ENCODE measurements at places on chromosomes 16 and 17.

GRCh38 chr16:80034469-80034826, 433.9 kb upstream of the MAF start:
- H3K27me3 ChIP-seq = no peaks in the 10 kb centered on the region
- H3K4me3 ChIP-seq = no peak overlapping the region
- no peaks in the 10 kb centered on the region for H3K36me3 ChIP-seq
- no peak for DNase-seq
- no peaks in the 10 kb centered on the region for H3K4me1 ChIP-seq

DNA sequence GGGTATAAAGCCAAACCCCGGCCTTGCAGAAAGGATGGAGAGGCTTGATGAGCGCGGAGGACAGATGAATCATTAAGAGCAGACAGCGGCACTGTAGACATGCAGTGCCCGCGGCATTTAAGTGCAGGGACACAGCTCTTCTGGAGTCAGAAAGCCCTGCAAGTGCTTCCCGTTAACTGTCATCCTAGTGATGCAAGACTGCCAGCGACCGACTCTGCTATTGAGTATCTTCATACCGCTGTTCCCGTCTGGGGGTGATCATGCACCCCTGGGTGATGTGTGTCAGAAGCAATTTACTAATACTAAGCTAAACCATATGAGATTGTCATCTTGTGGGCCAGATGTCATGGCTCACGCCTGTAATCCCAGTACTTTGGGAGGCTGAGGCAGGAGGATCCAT, 101.0 kb downstream of the ABCC6 start:
- H3K4me3 ChIP-seq = no peak overlapping the region
- peaks cover 53% of the 10 kb centered on the region for H3K36me3 ChIP-seq
- H3K27ac ChIP-seq = no peak overlapping the region

DNA sequence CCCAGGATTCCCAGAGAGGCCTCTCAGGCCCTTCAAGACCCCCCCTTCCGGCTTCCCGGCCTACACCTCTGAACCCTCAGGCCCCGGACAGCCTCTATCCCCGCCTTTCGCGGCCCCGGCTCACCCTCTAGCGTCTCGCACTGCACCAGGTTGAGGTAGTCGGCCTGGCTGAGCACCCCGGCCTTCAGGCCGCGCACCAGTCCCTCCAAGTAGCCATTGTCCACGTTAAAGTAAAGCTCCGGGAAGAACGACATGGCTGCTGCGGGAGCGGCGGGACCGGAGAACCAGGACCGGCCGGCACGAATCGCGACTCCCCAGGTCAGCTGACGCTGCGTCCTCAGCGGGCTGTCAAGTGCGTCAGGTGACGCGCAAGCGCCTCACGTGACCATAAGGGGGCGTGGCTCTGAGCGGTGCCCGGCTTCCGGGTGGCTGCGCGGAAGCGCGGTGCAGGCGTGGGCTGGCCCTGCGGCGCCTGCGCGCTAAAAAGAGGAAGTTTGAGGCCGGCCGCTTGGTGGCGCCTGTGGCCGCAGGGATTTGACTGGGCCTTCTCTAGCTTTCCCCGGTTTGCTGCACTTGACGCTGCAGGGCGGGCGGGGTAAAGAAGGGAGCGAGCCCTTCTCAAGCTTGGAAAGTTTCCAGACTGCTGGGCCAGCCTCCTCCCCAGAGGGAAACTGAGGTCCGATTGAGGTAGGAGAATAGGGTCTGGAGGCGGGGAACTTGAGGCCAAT, at the start of gene ATP6V0D1:
Gene ATP6V0D1 (minus strand): TSS at position 325 of the 728 bp plus-strand sequence. CDS start 71 bp downstream, at position 254.
- H3K36me3 ChIP-seq = peaks cover 16% of the 10 kb centered on the region
- no peak within 1 kb of the TSS for H3K27ac ChIP-seq
- peak; percentile 98 for DNase-seq
- H3K27me3 ChIP-seq = no peaks in the 10 kb centered on the region
- H3K4me1 ChIP-seq = peaks cover 14% of the 10 kb centered on the region

- peaks cover 11% of the 10 kb centered on the region for H3K4me1 ChIP-seq
- H3K4me3 ChIP-seq = no peak overlapping the region
- H3K27ac ChIP-seq = no peak overlapping the region
- DNase-seq = no peak
- no peaks in the 10 kb centered on the region for H3K36me3 ChIP-seq
- no peaks in the 10 kb centered on the region for H3K27me3 ChIP-seq
Observed at GRCh38 chr16:69821844-69822173, 59.7 kb downstream of the WWP2 start.

- no peak overlapping the region for H3K4me3 ChIP-seq
- H3K27ac ChIP-seq = no peak overlapping the region
- H3K27me3 ChIP-seq = no peaks in the 10 kb centered on the region
- H3K4me1 ChIP-seq = no peaks in the 10 kb centered on the region
Observed at GRCh38 chr17:66138120-66138519, 53.8 kb downstream of the CEP112 start.

- H3K4me1 ChIP-seq = peaks cover 17% of the 10 kb centered on the region
Observed at GRCh38 chr16:79687249-79688130, 87.0 kb upstream of the MAF start.

DNA sequence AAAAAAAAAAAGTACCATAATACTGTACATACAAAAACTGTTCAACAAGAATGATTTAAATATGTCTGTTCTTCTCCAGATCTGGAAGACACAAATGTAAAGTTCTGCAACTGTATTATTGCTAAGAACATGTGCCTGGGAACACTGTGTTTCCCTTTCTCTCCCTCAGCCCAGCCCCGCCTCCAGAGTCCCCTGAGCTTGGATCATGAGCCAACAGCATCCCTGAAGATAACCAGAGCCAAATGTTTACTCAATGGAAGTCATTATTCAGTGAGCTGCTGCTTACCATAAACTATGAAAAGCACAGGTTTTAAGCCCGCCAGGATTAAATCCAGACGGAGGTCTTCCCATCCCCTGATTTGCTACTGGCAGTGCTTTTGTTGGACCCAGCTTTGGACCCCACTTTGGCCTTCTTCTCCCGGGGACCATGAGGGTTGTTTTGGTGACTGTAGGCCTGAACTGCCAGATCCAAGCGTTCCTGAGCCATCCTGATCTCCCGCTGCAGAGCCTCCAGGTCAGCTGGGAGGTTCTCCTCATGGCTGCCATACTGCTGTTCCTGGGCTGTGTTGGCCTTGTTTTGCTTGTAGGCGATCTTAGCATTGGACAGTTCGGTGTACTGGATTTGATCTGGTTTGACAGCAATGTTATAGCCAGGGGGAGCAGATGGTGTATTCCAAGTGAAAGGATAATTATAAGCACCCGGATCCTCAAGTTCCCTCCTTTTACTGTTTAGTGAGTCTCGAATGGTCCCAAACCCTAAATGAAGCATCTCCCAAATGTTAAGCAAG, 25.6 kb downstream of the GJC1 start:
- peaks cover 29% of the 10 kb centered on the region for H3K36me3 ChIP-seq
- H3K27ac ChIP-seq = no peak overlapping the region
- no peak for DNase-seq
- H3K4me3 ChIP-seq = no peak overlapping the region
- H3K27me3 ChIP-seq = no peaks in the 10 kb centered on the region
- H3K4me1 ChIP-seq = no peaks in the 10 kb centered on the region

- peak; percentile 93 for DNase-seq
- H3K27me3 ChIP-seq = no peaks in the 10 kb centered on the region
- H3K36me3 ChIP-seq = peaks cover 37% of the 10 kb centered on the region
- peak within 1 kb of the TSS; percentile 100 for H3K27ac ChIP-seq
Observed at GRCh38 chr16:30395155-30395991, at the start of gene ZNF48. TSS of gene ZNF48 (plus strand) at chr16:30395420. CDS start at chr16:30395795, 375 bp downstream.

GRCh38 chr17:76676629-76677028, 33.1 kb upstream of the ST6GALNAC1 start:
- no peak overlapping the region for H3K27ac ChIP-seq
- H3K27me3 ChIP-seq = no peaks in the 10 kb centered on the region
- DNase-seq = no peak
- H3K36me3 ChIP-seq = no peaks in the 10 kb centered on the region
- H3K4me1 ChIP-seq = no peaks in the 10 kb centered on the region

DNA sequence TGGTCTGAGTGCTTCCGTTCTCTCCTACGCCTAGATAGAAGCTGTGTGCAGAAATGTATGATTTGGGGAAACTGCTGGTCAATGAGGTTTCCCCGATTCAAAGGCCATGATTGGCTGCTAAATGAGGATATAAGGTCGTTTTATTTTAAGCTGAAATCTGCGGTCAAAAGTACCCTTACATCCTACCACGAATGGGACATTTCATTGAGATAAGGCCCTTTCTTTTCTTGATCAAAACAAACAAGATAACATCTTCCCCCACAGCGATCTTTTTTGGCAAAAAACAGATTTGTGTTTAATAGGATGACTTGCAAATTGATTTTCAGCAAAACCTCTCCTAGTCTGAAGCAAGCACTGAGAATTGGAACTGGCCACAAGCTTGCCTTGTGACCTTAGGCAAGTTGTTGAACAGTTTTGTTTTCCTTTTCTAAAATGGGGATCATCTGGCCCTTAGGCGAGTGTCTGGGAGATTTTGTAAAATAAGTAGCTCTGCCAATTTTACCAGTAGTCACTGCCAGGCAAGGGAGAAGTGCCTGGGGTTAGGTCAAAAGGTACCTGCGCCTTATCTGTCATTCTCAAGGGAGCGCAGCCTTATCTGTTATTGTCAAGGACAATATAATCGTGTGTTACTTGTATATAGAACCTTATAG, 635 bp downstream of the SCPEP1 start:
- DNase-seq = no peak
- peak overlapping the region; percentile 60 for H3K4me3 ChIP-seq
- H3K27ac ChIP-seq = no peak overlapping the region
- peaks cover 11% of the 10 kb centered on the region for H3K4me1 ChIP-seq
- H3K27me3 ChIP-seq = peaks cover 4% of the 10 kb centered on the region
- H3K36me3 ChIP-seq = no peaks in the 10 kb centered on the region

- H3K27me3 ChIP-seq = no peaks in the 10 kb centered on the region
- no peak overlapping the region for H3K27ac ChIP-seq
- no peaks in the 10 kb centered on the region for H3K36me3 ChIP-seq
- H3K4me3 ChIP-seq = no peak overlapping the region
- no peaks in the 10 kb centered on the region for H3K4me1 ChIP-seq
- DNase-seq = no peak
Observed at GRCh38 chr16:48505705-48506104, 104.3 kb downstream of the N4BP1 start.

GRCh38 chr16:66286527-66286926, 80.0 kb upstream of the CDH5 start:
- DNase-seq = no peak
- H3K27me3 ChIP-seq = no peaks in the 10 kb centered on the region
- H3K27ac ChIP-seq = no peak overlapping the region
- H3K36me3 ChIP-seq = no peaks in the 10 kb centered on the region

DNA sequence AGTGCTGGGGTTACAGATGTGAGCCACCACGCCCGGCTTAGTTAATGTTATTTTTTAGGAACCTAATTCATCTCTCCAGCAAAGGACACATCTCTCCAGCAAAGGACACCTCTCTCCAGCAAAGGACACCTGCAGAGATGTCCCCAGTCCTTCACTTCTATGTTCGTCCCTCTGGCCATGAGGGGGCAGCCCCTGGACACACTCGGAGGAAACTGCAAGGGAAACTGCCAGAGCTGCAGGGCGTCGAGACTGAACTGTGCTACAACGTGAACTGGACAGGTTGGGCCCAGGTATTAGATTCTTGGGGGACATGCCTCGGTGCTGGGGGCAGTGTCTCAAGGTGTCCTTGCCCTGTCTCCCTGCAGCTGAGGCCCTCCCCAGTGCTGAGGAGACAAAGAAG, 4.7 kb downstream of the PFAS start:
- peak overlapping the region; percentile 38 for H3K4me3 ChIP-seq
- H3K36me3 ChIP-seq = peaks cover 33% of the 10 kb centered on the region
- H3K27ac ChIP-seq = no peak overlapping the region
- H3K4me1 ChIP-seq = peaks cover 4% of the 10 kb centered on the region
- DNase-seq = no peak

DNA sequence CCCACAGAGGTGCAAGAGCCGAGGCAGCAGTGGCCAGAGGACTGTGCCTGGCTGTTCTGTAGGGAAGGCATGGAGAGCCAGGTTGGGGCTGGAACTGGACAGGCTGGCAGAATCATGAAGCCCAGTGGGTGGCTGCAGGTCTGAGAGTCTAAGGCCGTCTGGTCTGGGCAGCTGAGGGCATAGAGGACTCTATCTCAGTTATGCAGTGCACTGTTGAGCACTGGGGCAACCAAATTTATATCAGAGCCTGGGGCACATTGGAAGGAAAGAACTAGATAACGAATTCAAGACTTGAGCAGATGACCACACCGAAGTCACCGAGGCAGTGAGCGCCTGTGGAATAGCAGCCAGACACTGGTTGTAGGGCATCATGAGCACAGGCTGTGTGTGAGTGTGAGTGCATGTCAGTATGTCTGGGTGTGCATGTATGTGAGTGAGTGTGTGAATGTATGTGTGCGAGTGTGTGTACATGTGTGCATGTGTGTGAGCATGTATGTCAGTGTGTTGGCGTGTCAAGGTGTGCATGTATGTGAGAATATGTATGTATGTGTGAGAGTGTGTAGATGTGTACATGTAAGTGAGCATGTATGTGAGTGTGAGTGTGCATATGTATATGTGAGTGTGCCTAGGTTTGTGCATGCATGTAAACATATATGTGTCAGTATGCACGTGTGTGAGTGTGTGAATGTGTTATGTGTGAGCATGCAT, 37.0 kb downstream of the RGS9 start:
- H3K27ac ChIP-seq = no peak overlapping the region
- H3K4me3 ChIP-seq = no peak overlapping the region
- H3K36me3 ChIP-seq = peaks cover 2% of the 10 kb centered on the region
- no peaks in the 10 kb centered on the region for H3K27me3 ChIP-seq
- DNase-seq = no peak

- no peaks in the 10 kb centered on the region for H3K27me3 ChIP-seq
- peaks cover 26% of the 10 kb centered on the region for H3K36me3 ChIP-seq
- no peak overlapping the region for H3K4me3 ChIP-seq
- H3K27ac ChIP-seq = no peak overlapping the region
- H3K4me1 ChIP-seq = no peaks in the 10 kb centered on the region
Observed at GRCh38 chr17:43769426-43769825, 9.4 kb downstream of the DUSP3 start.

DNA sequence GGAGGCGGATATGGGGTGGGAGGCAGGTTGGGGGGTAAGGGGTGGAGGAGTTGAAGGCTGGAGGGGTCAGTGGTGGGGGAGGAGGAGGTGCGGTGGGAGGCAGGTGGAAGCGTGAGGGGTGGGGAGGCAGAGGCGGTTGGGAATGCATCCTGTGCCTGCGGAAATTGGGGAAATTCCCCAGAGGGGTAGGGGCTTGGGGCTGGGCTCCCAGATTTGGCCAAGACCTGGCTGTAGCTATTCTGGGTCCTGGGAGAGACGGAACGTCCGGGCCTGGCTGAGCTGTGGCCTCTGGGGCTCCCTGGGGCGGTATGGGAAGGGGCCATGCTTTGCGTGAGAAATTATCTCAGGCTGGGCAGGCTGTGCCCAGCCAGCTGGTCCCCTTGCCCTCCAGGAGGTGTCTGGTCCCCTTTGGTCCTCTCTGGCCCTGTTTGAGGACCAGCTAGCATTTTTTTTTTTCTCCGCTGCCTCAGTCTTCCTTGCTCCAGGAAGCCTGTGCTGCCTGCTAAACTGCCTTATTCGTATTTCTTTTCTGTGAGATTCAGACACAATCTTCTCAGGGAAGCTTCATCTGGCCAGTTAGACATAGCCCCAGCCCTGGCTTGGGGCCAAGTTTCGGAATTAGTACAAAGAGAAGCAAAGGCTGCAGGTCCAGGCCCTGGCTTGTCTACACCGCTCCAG, 7.3 kb upstream of the TRPV2 start:
- H3K4me3 ChIP-seq = no peak overlapping the region
- no peak for DNase-seq
- peak overlapping the region; percentile 65 for H3K27ac ChIP-seq
- peaks cover 5% of the 10 kb centered on the region for H3K4me1 ChIP-seq
- no peaks in the 10 kb centered on the region for H3K27me3 ChIP-seq
- H3K36me3 ChIP-seq = no peaks in the 10 kb centered on the region

Data from neuronal stem cell (in vitro differentiated cells).